ENCODE measurements at places on chromosomes 1 and 21.

- no peaks in the 10 kb centered on the region for H3K27me3 ChIP-seq
- peak; percentile 8 for DNase-seq
- H3K4me1 ChIP-seq = no peaks in the 10 kb centered on the region
- H3K4me3 ChIP-seq = no peak overlapping the region
- no peak overlapping the region for H3K27ac ChIP-seq
These were observed 81.9 kb upstream of the HAO2 start for GRCh38 chr1:119286587-119287181.

DNA sequence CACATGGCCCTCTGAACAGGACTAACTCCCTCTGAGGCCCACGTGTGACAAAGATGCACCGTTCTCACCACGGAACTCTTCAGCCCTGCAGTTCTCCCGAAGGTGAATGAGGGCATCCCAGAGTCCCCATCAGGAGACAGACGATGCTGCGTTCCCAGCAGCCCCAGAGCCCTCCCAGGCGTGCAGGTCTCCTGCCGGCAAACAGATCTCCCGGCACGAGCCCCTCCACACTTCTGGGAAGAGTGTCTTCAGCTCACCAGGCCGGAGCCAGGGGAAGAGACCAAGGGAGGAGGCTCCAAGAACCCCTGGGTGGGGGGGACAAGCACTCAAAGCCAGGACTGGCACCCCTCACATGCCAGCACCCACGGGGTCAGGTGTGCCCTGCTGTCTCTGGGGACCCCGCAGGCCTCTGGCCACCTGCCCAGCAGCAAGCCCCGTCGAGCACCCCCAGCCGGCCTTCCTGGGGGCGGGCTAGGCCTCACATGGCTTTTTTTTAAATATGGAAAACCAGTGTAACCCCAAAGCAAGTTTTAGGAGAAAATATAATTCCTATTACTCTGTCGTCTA lies 45.1 kb upstream of the TRAPPC10 start:
- DNase-seq = no peak
- H3K36me3 ChIP-seq = peaks cover 37% of the 10 kb centered on the region
- H3K4me3 ChIP-seq = no peak overlapping the region
- H3K4me1 ChIP-seq = no peaks in the 10 kb centered on the region
- H3K27me3 ChIP-seq = no peaks in the 10 kb centered on the region
- H3K27ac ChIP-seq = no peak overlapping the region

- no peaks in the 10 kb centered on the region for H3K27me3 ChIP-seq
- H3K27ac ChIP-seq = no peak overlapping the region
- no peak overlapping the region for H3K4me3 ChIP-seq
- no peaks in the 10 kb centered on the region for H3K4me1 ChIP-seq
These were observed 213.2 kb downstream of the TGFB2 start for GRCh38 chr1:218558271-218558810.

GRCh38 chr1:207205614-207206061 lies 101.6 kb downstream of the C4BPA start:
- no peaks in the 10 kb centered on the region for H3K27me3 ChIP-seq
- H3K4me3 ChIP-seq = no peak overlapping the region
- H3K4me1 ChIP-seq = no peaks in the 10 kb centered on the region
- no peaks in the 10 kb centered on the region for H3K36me3 ChIP-seq
- H3K27ac ChIP-seq = no peak overlapping the region
- DNase-seq = no peak

GRCh38 chr1:45009956-45010854 lies 919 bp downstream of the HECTD3 start:
- peak overlapping the region; percentile 75 for H3K4me3 ChIP-seq
- peaks cover 50% of the 10 kb centered on the region for H3K36me3 ChIP-seq
- H3K27me3 ChIP-seq = no peaks in the 10 kb centered on the region
- peaks cover 18% of the 10 kb centered on the region for H3K4me1 ChIP-seq
- H3K27ac ChIP-seq = peak overlapping the region; percentile 65
- DNase-seq = peak; percentile 7

DNA sequence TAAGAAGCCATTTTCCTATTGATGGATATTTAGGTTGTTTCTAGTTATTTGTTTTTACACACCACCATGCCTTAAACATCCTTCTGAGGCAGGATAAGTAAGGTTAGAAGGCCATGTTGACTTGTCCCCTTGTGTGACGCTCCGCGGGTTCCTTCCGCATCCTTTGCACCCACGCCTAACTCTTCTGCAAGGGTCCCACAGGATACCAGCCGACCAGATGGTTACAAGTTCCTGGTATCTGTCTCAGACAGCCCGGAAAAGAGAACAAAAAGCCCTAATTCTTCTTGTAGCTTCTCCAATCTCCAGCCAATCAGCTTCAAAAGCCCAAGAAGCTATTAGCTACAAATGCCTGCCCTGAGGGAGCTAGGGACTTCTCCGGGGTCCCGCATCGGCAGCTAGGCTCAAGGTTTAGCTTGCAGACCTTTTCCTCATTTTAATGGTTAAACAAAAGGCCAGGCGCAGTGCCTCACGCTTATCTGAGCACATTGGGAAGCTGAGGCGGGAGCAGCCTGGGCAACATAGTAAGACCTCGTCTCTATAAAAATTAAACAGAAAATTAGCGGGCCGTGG lies 4.9 kb upstream of the OTUD3 start:
- H3K4me1 ChIP-seq = peaks cover 4% of the 10 kb centered on the region
- DNase-seq = no peak
- H3K27me3 ChIP-seq = no peaks in the 10 kb centered on the region
- H3K36me3 ChIP-seq = no peaks in the 10 kb centered on the region
- no peak overlapping the region for H3K27ac ChIP-seq

GRCh38 chr21:32772281-32773047 lies 909 bp upstream of the PAXBP1 start:
- peak overlapping the region; percentile 91 for H3K27ac ChIP-seq
- H3K36me3 ChIP-seq = peaks cover 3% of the 10 kb centered on the region

DNA sequence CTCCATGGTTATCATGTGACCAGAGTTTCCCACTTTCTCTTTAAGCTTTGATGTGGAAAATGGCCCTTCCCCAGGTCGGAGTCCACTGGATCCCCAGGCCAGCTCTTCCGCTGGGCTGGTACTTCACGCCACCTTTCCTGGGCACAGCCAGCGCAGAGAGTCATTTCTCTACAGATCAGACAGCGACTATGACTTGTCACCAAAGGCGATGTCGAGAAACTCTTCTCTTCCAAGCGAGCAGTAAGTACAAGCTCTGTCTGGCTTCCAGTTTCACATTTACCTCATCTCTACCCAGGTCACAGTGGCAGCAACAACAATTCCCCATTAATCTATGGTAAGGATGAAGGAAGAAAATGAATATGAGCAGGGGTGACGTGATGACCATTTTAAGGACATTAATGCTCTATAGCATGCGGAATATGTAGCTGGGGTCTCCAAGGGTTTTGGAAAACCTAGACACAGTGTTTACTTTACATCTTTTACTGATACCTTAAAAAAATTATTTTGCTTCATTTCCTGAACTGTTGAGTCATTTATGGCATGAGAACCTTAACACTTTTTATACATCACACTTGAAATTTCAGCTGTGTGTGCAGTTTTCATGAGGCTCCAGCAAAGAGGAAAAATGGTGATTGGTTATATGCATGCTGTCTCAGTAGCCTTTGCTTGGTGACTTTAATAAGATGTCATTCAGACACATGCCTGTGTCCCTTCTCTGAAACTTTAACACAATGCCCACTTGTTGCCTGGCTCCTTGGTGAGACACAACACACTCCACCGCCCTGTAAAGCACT lies 286.3 kb upstream of the SGIP1 start:
- no peak for DNase-seq
- H3K27ac ChIP-seq = no peak overlapping the region
- no peaks in the 10 kb centered on the region for H3K36me3 ChIP-seq
- no peak overlapping the region for H3K4me3 ChIP-seq
- no peaks in the 10 kb centered on the region for H3K27me3 ChIP-seq

- no peak overlapping the region for H3K4me3 ChIP-seq
- H3K4me1 ChIP-seq = peaks cover 15% of the 10 kb centered on the region
- no peak overlapping the region for H3K27ac ChIP-seq
- peaks cover 3% of the 10 kb centered on the region for H3K36me3 ChIP-seq
- peaks cover 28% of the 10 kb centered on the region for H3K27me3 ChIP-seq
These were observed 11.4 kb downstream of the EPHA2 start for GRCh38 chr1:16144325-16145029.

DNA sequence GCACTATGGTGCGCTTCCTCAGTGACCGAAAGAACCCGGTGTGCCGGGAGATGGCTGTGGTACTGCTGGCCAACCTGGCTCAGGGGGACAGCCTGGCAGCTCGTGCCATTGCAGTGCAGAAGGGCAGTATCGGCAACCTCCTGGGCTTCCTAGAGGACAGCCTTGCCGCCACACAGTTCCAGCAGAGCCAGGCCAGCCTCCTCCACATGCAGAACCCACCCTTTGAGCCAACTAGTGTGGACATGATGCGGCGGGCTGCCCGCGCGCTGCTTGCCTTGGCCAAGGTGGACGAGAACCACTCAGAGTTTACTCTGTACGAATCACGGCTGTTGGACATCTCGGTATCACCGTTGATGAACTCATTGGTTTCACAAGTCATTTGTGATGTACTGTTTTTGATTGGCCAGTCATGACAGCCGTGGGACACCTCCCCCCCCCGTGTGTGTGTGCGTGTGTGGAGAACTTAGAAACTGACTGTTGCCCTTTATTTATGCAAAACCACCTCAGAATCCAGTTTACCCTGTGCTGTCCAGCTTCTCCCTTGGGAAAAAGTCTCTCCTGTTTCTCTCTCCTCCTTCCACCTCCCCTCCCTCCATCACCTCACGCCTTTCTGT lies 7.3 kb upstream of the PIGV start:
- H3K27ac ChIP-seq = no peak overlapping the region
- no peaks in the 10 kb centered on the region for H3K27me3 ChIP-seq
- no peak overlapping the region for H3K4me3 ChIP-seq
- H3K4me1 ChIP-seq = peaks cover 13% of the 10 kb centered on the region

DNA sequence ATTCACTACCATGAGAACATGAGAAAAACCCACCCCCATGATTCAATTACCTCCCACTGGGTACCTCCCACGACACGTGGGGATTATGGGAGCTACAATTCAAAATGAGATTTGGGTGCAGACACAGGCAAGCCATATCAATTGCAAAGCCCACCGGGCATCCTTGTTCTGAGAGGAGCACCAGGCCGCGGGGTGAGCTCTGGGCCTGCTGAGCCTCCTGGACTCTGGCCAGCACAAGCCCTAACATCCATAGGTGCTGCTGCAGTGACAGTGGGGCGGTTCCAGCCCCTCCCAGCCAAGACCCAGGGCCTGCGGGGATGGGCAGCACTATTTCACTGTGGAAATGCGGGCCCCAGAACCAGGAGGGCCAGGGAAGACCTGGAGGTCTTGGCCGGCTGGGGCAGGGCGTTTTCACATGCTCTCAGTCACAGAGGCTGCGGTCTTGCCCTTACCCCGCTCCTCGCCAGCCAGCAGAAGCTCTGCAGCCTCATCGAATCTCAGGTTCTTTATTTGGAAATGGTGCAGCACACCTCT lies 103.8 kb downstream of the PCBP3 start:
- no peak overlapping the region for H3K27ac ChIP-seq
- H3K4me1 ChIP-seq = peaks cover 14% of the 10 kb centered on the region
- no peaks in the 10 kb centered on the region for H3K27me3 ChIP-seq
- no peak for DNase-seq
- H3K36me3 ChIP-seq = peaks cover 45% of the 10 kb centered on the region

DNA sequence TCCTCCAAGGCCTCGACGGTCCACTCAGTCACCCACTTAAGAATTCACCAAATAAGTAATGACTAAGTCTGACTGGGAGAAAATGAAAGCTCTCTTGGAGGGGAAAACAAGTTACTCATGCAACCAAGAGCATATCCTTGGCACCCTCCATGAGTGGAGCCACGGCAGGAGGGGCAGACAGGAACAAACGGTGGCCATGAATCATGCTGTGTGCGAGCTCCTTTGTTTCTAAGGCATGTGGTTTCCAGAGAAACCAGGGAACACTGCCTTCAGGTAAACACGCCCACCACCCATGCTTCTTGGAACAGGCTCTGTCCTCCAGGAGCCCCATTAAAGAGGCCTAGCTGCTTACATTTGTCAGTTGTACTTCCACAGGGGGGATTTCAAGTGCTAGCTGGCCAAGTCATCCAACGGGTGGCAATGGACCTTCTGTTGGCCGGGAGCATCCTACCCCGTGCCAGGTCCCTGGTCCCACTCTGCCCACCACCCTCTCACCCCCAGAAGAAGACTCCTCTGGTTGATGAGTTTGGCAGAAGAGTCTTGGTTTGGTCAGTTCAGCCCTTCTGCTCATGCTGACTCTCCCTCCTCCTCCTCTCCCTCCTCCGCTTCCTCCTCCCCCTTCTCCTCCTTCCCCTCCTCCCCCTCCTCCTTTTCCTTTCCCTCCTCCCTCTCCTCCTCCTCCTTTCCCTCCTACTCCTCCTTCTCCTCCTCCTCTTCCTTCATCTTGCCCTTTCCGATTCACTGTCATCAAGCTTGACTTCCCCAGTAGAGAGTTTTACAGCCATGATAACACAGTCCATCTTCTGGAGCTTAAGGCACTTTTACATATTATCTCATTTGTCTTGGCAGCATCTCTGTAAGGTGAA lies 107.6 kb downstream of the CCDC185 start:
- H3K4me3 ChIP-seq = no peak overlapping the region
- DNase-seq = no peak
- H3K36me3 ChIP-seq = no peaks in the 10 kb centered on the region
- H3K27ac ChIP-seq = no peak overlapping the region
- H3K27me3 ChIP-seq = no peaks in the 10 kb centered on the region

GRCh38 chr1:21175670-21176581 lies 771 bp downstream of the EIF4G3 start:
- H3K27ac ChIP-seq = peak overlapping the region; percentile 89
- DNase-seq = peak; percentile 36
- H3K36me3 ChIP-seq = no peaks in the 10 kb centered on the region
- H3K4me3 ChIP-seq = peak overlapping the region; percentile 66

GRCh38 chr1:169722779-169723178 lies 11.1 kb downstream of the SELE start:
- H3K36me3 ChIP-seq = no peaks in the 10 kb centered on the region
- H3K4me1 ChIP-seq = no peaks in the 10 kb centered on the region
- H3K27me3 ChIP-seq = no peaks in the 10 kb centered on the region

DNA sequence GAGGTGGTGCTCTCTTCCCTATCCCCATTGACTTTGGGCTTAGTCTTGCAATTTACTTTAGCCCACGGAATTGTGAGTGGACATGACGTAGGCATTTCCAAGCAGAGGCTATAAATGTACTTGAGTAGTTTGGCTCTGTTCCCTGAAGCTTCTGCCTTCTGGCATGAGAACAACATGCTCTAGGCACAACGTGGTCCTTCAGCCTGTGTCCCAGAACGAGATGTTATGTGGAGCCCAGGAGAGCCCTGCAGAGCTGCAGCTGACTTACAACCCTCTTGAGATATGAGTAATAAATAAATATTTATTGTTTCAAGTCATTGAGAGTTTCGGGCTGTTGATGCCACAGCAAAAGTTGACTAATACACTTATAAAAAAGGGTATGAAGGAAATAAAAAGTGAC lies 105.2 kb upstream of the HMGB4 start:
- no peak overlapping the region for H3K4me3 ChIP-seq
- no peaks in the 10 kb centered on the region for H3K27me3 ChIP-seq
- no peak overlapping the region for H3K27ac ChIP-seq
- H3K4me1 ChIP-seq = peaks cover 2% of the 10 kb centered on the region
- no peak for DNase-seq

DNA sequence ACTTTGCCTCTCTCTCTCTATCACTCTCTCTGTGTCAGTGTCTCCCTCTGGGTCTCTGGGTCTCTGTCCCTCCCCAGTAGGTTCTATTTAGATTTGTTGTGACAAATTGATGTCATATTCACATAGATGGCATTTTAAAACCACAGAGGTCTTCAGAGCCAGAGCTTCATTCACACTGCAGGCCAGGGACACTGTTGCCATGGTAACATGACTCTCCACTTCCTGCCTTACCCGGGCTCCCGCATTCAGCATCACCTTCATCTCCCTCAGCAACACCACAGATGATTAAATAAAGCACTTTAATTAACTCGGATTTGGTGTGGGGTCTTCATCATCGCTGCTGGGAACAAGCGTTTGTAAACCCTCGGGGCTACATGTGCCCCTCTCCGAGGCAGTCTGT lies 132.6 kb downstream of the ETS2 start:
- peaks cover 12% of the 10 kb centered on the region for H3K4me1 ChIP-seq
- H3K36me3 ChIP-seq = no peaks in the 10 kb centered on the region
- H3K27ac ChIP-seq = peak overlapping the region; percentile 33
